ENCODE measurements at places on chromosomes 3 and 15.

- DNase-seq = no peak
Measured at GRCh38 chr15:71678191-71678590, 132.2 kb upstream of the NR2E3 start.

DNA sequence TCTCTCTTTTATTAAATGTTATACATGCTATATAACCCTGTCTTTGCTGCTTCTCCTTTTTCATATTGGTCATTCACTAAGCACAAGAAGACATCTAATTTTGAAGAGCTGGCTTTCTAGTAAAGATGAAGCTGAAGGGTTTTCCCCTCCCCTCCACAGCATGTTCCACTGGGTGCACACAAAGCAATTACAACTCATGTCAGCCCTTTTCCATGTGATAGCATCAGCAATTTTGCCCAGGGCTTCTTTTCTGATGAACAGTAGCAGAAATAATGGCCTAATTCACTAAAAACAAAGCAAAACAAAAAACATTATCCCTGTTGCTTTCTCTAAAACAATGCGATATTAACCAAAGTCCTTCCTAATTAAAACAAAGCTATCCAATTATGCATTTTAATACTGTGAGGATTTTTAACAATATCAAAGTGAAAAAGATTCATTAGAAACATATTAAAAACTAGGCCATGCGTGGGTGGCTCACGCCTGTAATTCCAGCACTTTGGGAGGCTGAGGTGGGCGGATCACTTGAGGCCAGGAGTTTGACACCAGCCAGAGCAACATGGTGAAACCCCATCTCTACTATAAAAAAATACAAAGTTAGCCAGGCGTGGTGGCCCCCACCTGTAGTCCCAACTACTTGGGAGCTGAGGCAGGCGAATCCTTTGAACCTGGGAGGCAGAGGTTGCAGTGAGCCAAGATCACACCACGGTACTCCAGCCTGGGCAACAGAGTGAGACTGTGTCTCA lies 12.2 kb upstream of the PIK3R4 start:
- no peak for DNase-seq

DNA sequence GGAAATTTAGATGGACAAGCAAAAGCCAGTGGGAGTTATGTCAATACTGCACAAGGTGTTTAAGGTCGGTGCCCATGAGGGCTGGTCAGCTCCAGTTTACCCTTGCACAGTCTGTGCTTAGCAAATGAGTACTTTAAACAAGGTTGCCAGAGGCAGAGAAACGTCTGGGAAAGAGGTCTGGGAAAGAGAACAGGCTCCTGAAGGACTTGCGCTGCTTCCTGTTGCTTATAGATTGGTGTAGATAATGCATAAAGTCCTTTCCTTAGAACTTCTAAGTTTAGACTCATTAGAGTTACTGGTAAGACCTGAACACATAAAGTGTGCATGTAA lies 162.6 kb upstream of the P2RY1 start:
- DNase-seq = no peak

DNA sequence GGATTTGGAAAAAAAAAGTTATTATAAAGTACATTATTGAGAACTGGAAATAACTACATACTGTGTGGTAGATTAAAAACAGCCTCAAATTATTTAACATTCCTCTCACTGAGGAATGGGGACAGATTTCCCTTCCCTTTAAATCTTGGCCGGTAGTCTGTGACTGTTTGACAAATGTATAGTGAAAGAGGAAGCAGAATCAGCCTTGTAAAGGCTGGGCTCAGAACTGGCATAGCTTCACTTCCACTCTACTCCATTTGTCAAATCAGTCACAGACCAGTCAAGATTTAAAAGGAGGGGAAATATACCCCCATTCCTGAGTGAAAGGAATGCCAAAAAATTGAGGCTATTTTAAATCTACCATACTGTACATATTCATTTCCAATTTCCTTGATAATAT lies 18.2 kb upstream of the B4GALT4 start:
- DNase-seq = no peak

- DNase-seq = no peak
Measured at GRCh38 chr3:4078903-4079302, 224.3 kb upstream of the SETMAR start.

DNA sequence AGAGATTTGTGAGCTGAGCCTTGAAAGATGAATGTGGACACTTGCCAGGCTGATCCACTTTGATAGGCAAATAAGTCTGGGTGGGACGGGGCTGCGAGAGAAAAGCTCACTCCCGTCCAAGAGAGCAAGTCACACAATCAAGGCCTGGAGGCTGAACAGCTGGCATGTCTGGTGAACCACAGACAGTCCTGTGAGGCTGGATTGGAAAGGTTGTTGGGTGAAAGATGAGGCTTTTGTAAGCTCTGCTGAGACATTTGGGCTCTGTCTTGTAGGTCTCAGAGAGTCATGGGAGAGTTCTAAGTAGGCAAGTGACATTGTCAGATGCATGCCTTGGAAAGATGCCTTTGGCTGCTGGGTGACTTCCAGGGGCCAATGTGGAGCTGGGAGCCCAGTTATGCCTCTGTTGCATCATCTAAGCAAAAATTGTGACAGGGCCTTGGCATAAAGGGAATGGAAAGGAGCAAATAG lies 38.5 kb downstream of the RPLP1 start:
- no peak for DNase-seq

DNA sequence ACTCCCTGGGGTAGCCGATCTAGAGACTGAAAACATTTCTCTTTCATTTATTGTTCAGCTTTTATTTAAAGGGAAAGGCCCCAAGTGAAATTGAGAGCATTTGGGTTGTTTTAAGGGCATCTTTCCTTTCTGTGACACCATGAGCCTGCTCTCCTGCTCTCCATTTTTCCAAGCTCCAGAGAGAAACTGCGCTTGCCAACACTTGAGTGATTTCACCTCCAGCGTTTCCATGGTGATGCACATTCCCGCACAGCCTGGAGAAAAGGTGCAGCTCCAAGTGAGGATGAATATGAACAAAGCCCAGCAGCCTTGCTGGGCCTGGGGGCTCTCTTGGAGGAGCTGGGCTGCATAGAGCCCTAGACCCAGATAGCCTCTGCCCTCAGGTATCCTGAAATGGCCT lies 159.2 kb upstream of the PPP2R3A start:
- DNase-seq = no peak

DNA sequence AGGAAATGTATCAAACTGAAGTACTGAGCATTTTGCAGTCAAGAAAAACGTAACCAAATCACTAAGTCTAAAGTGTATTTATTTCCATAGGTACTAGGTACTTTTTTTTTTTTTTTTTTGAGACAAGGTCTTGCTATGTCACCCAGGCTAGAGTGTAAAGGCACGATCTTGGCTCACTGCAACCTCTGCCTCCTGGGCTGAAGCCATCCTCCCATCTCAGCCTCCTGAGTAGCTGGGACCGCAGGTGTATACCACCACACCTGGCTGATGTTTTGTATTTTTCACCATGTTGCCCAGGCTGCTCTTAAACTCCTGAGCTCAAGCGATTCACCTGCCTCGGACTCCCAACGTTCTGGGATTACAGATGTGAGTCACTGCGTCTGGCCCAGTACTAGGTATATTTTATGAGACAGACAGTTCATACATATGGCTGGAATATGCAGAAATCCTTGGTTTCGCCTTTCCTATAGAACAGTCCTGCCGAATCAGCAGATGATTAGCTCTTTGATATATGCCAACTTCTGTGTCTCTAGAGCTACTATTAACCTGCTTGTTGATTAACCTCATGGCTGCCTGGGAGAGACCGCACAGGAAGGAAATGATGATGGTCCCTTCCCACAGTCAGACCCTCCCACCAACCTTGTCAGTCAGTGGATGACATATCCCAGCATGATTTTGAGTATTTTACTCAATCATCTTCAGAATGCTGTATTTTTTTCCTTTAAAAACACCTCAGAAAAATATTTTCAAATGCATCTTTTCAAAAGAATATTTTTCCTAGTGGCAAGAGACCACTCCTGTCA lies 32.3 kb downstream of the TMOD3 start:
- peak; percentile 19 for DNase-seq

DNA sequence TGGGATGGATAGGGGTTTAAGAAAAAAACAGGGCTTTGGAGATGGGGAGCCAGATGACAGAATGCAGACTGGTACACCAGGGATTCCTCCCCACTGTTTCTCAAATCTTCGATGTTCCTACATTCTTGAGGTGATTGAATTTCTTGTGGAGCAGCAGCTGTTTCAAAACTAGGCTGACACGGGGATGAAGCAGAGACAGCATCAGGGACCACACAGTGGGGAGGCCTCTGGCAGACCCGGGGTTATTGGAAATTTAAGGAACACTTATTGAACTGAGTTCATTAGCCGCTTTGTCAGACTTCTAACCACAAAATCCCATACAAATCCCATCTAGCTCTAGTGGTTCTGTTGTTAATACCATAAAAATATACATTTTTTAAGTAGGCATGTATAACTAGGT lies 621.4 kb upstream of the GBE1 start:
- no peak for DNase-seq

- DNase-seq = no peak
Measured at GRCh38 chr15:65837301-65838294, 31.7 kb upstream of the RAB11A start.

- DNase-seq = no peak
Measured at GRCh38 chr3:99562990-99563607, 75.3 kb upstream of the COL8A1 start.

GRCh38 chr3:140351466-140351865 lies 326.4 kb upstream of the TRIM42 start:
- DNase-seq = no peak

- DNase-seq = no peak
Measured at GRCh38 chr15:101105059-101105891, 146.6 kb downstream of the CHSY1 start.

- no peak for DNase-seq
Measured at GRCh38 chr3:185935465-185936272, 2.1 kb downstream of the TRA2B start.

DNA sequence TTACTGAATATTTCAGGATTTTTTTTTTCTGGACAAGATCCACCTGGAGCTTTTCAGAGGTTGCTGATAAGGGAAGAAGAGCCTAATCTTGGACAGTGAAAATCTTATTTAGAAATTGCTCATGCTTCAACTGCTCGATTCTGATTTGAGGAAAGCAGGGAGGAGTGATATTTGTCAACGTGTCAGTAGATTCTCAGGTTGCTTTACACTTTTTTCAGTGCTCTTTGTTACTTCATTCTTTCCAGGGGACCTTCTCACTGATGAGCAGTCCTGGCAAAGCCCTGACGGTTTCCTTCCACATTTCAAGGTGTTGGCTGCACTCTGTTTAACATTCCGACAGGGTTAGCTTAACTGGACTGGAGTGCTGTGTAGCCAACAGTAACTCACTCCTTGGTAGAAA lies 24.1 kb upstream of the RARB start:
- DNase-seq = no peak

- DNase-seq = no peak
Measured at GRCh38 chr15:52039925-52040781, 21.1 kb downstream of the MAPK6 start.

GRCh38 chr3:42501681-42502428 lies 588 bp upstream of the VIPR1 start:
- DNase-seq = no peak

DNA sequence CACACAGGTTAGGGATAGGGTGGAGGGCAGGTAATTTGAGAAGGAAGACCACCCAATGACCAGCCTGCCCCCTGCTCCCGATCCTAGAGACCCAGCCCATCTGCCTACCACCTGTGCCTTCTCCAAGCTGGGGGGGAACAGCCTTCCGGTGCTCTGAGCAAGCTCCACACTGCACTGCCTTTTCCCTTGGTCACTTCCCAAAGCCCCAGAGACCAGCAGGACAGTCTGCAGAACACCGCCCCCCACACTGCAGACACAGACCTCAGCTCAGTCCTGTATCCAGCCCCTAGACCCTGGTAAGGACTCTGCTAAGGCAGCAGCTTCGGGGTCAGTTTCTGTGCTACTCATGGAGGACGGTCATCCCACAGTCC lies 156.9 kb downstream of the MEGF11 start:
- DNase-seq = no peak

DNA sequence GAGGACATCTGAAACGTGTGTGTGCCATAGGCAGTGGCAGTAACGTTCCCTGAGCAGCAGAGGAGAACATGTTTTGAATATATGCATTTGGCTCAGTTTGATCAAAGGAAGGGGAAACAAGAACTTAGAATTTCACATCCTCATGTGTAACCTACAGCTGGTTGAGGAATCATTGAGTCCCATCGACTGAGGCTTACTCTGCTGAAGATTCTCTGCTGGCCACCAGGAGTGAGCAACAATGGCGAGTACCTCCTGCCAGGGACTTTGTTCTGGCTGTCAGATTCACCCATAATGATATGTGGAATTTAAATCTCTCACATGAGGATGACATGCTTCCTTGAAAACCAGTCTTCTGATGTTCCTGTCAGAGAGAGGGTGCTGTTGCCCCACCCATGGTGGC lies 21.3 kb downstream of the GORASP1 start:
- no peak for DNase-seq

Data from activated CD8-positive, alpha-beta memory T cell treated with anti-CD3 and anti-CD28 coated beads for 1 hour (primary cell).